Muscle of arm (tissue), 14 donors: ENCODE measurements at places on chromosomes 12 and 14. TPM values are rescaled to one million over a fixed set of nuclear protein-coding genes. Genes with fewer than 3 reads are reported as not detected.

DNA sequence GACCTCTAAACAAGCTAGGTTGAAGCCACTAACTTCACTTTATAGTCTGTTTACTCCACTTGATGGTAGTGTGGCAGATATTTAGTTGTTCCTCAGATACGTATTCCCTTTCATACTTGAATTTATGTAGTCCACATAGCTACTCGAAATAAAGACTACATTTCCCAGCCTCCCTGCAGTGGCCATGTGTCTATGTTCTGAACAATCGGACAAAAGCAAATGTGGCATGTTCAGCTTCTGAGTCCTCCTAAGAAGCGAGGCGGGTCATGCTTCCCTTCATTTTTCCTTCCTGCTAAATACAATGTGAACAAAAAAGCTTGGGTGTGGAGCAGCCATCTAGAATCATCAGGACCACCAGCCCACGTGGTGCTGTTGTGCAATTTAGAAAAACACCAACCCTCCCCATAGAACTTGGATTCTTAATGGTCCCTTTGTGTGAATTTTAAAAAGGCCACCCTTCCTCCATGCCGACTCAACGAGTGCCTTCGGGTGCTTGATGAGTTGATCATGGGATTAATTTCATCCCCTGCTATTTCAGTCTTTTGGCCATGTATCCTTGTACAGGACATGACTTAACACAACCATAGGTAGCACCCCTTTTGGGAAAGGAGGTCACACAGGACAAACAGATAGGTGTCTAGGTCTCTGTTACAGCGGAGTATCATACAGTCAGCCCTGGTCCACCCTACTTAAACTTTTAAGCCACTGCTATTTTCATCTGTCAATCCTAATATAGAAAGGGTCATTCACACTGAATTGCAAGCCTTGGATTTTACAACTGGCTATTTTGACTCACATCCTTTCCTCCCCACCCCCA, 60.7 kb downstream of the ZFC3H1 start:
- no peak for DNase-seq

DNA sequence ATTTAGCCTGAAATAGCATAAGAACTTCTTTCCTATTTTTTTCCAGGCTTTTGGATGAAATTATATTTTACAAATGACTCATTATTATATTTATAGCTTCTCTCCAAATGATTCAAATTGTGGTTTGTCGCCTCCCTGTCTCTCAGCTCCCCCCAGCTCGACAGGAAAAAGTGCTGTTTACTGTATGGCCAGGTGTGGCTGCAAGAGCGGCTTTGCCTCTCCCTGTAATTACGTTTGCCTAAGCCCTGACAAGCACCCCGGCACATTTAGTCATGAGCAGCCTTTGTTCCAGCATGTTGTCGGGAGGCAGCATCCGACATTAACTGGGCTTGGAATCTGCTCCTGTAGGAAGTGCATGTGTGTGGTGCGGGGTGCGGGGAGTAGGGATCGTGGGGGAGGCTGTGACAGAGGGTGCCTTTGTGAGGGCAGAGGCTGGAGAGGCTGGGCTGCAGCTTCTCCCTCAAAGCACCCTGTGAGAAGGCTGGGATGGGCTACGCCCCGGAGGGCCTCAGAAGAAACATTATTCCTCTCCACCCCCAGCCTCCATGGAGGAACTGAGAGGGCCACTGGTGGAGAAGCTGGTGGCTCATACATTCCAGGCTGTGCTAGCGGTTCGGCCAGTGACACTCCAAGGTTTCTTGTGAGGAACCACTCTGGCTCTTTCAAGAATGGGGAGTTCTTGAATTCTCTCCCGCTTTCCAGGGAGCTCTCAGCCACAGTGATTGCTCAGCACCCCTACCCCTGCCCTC, 42.1 kb upstream of the CTDSP2 start:
- no peak for DNase-seq

DNA sequence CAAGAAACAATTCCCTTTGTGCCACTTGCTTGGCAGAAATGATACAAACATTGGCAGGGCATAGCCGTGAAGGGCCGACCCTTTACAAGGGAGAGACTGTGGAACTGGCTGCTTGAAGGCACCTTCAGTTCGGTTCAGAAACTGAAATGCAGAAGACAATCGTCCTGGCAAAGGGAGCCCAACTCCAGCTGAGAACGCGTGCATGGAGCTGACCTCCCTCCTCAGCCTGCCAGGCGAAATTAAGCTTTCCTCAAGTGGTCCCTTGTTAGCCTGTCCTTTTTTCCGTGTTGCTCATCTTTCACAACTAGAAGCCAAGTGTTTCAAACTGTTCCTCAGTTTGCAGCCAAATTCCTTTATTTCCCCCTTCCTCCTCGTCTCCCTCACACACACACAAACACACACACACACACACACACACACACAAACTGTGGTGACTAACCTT, 8.1 kb downstream of the LGR5 start:
- peak; percentile 46 for DNase-seq

DNA sequence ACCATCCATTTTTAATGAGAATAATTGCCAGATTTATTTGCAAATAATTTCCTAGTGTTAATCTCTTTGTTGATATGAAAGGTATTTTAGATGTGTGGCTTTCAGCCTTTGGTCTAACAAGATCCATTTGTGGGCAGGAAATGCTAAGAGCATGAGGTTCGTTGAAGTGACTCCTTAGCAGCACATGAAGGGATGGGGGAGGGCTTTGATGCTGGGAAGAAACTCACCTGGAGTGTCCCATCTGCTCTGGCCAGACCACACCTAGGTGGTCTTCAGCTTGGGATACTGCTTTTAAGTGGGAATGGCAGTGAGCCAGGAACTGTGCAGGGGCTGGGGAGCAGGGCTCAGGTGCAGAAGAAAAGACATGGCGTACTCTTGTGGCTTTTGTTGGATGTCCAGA, 13.6 kb downstream of the SFSWAP start:
- DNase-seq: no peak

DNA sequence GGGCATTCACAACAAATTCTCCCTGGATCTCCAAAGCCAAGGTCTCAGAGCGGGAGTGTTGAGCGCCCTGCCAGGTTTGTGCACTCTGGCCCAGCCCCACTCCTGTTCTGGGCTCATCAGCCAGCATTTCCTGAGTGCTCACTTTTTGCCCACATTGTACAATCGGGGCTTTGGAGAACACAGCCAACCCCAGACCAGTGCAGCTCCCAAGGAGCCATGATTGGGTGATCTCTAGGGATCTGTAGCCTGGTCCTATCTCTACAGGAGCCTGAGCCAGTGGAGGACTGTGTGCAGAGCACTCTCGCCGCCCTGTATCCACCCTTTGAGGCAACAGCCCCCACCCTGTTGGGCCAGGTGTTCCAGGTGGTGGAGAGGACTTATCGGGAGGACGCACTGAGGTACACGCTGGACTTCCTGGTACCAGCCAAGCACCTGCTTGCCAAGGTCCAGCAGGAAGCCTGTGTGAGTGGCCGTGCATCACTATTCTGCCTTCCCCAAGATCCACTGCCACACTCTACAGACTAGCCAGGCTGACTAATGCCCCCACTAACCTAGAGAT, 2.8 kb downstream of the ARHGEF40 start:
- no peak for DNase-seq

DNA sequence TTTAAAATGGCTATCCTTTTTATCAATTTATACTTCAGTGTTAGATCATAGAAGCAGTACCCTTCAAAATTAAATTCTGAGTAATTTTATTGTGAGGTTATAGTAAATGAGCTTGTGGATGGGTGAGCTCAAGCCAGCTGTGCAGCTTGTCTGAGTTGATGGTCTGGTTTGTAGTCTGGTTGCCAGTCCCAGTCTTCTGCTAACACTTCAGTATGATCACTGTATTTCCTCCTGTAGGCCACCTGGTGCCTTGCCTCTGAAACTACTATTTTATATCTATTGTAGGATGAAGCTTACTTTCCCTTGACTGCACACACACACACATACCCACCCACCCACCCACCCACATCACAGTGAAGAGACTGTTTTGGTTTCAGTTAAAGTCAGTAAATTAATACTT, 496.4 kb downstream of the PCNX1 start:
- no peak for DNase-seq

- no peak for DNase-seq
Measured at GRCh38 chr14:93105362-93105761, 10.4 kb downstream of the ITPK1 start.

DNA sequence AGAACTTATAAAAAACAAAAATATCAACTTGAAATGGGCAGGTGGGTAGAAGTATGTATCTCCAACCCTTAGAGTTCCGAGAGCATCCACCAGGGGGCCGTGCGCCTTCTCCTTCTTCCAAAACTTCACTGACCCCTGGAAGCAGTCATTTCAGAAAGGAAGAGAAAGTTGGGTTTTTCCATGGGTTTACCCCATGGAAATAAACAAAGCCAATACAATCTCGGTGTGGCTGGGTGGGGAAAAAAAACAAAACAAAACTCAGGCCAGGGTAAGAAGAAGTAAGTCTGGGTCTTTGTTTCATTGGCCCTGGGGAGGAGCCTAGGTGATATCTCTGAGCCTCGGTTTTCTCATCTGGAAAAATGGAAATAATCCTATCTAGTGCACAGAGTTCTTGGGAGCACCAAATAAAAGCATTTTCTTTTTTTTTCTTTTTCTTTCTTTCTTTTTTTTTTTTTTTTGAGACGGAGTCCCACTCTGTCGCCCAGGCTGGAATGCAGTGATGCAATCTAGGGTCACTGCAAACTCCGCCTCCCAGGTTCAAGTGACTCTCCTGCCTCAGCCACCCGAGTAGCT, 33.6 kb upstream of the HNF1A start:
- DNase-seq: peak; percentile 29

Gene KIF26A
- polyA plus RNA-seq: 8.7 TPM

Gene RD3L
- polyA plus RNA-seq: not detected

Gene SMCO3
- polyA plus RNA-seq: 0.15 TPM

Gene RTL1
- 50.8 TPM for polyA plus RNA-seq

Gene SLCO1A2
- not detected for polyA plus RNA-seq
